ENCODE measurements at places on chromosomes 13 and 19.
A peak's percentile ranks its signal among the peaks of the same experiment; 100 is the strongest.

- DNase-seq: peak; percentile 76
Observed at GRCh38 chr19:18846862-18847548, 15.2 kb downstream of the UPF1 start.

- no peak for DNase-seq
Observed at GRCh38 chr19:32018014-32018413, 327.4 kb upstream of the ZNF507 start.

- no peak for DNase-seq
Observed at GRCh38 chr13:30618186-30618929, 638 bp downstream of the USPL1 start.

- no peak for DNase-seq
Observed at GRCh38 chr19:806815-807421, 9.7 kb downstream of the PTBP1 start.

DNA sequence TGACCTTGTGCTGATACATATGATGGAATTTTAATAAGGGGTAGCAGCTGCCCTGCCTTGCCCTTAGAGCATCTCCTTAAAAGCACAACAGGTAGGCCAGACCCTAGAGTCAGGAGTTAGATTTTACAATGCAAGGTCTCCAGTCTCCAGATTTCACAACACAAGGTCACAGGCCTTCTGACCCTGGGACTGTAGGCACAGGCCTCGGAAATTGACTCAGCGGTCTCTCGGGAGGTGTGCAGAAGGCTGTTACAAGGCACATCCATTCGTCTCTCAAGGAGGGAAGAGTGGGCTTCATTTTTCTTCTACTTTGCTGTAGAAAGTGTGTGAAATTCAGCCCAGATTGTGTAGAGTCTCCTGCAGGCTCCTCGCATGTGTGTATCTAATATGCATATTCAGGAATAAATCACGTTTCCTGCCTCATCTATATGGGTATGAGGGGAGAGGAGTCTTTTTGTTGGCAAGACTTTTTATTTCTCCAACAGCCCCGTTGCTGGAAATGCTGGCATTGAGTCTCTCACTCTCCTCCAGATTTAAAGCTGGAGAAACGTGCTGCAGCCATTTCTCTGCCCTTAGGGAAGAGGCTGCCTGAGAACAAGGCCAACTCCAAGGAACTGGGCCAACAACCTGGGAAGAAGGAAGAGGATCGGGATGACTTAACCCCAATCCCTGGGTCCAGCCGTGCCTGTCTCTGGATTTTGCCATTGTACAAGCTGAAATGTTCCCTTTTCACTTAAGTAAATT lies 24.5 kb downstream of the UQCRFS1 start:
- DNase-seq: no peak

- DNase-seq: no peak
Observed at GRCh38 chr19:40261631-40262030, 23.5 kb downstream of the AKT2 start.

DNA sequence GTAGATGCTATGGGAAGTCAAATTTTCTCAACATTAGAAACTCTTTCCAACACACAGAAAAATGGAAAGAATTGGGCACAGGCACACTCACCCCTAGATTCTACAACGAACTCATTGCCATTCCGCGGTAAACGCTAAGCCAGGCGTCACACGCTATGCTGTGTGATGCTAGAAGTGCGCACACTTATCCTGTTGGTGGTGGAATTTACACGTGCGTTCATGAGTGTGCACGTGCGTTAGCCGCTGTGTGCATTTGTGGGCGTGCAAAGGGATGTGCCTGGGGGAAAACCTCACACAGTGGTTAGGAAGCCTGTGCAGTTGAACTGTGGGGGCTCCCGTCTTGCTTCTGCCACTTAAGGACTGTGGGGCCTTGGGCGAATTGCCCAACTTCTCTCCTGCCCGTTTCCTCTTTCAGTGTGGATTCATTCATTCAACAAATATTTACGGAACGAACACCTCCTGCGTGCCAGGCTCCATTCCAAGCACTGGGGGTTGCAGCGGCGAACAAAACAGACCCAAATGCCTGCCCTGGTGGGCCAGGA lies 7.7 kb downstream of the NFILZ start:
- DNase-seq: no peak

DNA sequence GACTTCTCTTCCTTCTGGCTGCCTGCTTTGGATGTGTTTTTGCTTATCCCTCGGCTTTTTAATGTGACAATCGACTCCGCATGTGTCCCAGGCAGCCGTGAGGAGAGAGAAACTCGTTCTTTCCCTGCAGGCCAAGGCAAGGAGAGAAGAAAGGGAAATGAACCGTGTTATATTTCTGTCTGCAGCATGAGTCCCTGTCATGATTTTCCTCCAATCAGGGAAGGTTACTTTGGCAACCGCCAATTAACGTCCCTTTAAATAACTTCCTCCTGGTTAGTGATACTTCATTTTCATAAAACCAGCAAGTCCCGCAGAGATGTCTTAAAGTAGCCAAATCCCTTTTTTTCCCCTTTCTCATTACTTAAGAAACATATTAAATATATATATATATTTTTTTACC lies 42.6 kb downstream of the RFC3 start:
- no peak for DNase-seq

DNA sequence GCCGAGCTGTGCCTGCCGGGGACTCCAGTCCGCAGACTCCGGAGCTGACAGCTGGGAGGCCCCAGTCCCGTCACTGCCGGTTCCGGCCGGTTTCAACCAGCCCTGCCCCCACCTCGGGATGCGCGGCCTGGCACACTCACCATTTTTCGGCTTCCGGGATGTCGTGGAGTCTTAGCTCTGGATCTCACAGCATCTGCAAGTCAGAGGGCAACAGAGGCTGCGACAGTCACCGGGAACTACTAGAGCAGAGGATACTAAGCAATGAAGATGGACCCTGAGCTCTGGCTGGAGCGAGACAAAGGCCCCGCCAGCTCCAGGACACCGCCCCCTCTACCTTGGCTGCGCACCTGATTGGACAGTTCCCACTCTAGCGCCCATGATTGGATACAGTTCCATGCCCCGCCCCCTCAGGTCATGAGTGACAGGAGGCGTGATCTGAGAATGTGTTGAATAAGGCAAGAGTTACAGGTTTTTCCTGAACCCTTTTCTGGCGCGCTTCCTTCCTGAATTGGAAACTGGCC lies at the start of gene ZNF682:
Gene ZNF682, minus strand, starts transcription at position 303 of the 521 bp plus-strand sequence. Its CDS starts 160 bp downstream, at position 143.
- DNase-seq: peak; percentile 96

DNA sequence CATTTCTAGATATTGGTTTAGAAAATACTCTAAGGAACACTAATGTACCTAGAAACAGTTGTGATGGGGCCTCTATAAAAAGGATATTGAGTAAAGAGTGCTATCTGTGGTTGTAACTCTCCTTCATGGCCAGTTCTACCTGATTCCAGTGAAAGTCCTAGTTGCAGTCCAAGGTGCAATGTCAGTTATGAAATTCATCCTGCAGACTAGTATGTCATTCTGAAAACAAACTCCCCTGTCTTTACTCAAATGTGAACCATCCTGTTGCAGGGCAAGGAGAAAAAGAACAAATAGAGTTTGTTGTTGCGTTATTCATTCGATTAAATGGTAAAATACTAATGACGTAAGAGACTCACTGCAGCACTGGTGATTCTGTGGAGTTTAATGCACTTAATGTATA lies 18.3 kb upstream of the N4BP2L1 start:
- DNase-seq: no peak

GRCh38 chr13:114131583-114132418 lies 622 bp downstream of the RASA3 start:
- DNase-seq: no peak

DNA sequence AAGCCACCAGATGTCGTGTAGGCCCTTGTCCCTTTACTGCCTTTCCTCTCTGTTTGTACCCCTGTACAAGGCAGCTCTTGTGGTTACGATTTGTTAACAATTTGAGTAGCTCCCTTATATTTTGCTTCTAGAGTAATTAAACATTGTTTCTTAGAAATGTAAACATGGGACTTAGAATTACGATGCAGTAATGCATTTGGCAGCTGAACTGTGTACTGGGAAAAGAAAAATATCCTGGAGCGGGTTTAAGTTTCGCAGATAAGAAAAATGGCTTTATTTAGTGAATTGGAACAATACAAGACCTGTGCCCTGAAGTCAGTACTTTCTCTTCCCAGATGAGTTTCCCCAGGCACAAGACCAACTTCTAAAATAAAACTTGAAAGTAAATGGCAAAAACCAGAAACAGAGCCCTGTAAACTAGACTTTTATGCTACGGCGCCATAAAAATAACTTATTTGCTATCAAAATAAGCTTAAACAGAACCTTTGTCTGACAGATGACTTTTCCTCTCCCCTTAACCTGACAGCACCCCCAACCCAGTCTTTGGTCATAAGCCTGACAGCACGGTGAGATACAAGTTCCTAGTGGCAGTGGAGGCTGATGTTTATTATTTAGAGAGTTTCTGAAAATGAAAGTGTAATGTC lies 63.0 kb downstream of the LRCH1 start:
- DNase-seq: no peak

- DNase-seq: no peak
Observed at GRCh38 chr13:106651442-106651841, 83.5 kb upstream of the ARGLU1 start.

- no peak for DNase-seq
Observed at GRCh38 chr19:6225232-6225865, 54.4 kb downstream of the MLLT1 start.
